ENCODE measurements at places on chromosomes 5 and 9.
A peak's percentile ranks its signal among the peaks of the same experiment; 100 is the strongest.

- DNase-seq, result no peak
These were observed 114.5 kb downstream of the BAAT start for GRCh38 chr9:101270302-101270701.

DNA sequence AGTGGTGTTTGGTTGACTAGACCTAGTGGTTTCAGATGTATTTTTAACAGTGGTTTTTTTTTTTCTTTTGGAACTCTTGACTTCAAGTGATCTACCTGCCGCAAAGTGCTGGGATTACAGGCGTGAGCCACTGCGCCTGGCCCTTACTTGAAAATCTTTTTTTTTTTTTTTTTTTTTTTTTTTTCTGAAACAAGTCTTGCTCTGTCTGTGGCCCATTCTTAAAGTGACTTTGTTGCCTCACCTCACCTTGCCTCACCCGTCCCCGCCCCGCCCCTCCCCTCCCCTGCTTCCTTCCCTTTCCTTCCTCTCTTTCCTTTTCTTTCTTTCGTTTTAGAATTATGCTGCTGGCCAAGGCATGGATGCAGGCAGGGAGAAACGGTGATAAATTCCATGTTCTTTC lies 26.0 kb downstream of the GPBP1 start:
- DNase-seq, result no peak

- no peak for DNase-seq
These were observed 171.8 kb downstream of the FSTL4 start for GRCh38 chr5:133440467-133441115.

DNA sequence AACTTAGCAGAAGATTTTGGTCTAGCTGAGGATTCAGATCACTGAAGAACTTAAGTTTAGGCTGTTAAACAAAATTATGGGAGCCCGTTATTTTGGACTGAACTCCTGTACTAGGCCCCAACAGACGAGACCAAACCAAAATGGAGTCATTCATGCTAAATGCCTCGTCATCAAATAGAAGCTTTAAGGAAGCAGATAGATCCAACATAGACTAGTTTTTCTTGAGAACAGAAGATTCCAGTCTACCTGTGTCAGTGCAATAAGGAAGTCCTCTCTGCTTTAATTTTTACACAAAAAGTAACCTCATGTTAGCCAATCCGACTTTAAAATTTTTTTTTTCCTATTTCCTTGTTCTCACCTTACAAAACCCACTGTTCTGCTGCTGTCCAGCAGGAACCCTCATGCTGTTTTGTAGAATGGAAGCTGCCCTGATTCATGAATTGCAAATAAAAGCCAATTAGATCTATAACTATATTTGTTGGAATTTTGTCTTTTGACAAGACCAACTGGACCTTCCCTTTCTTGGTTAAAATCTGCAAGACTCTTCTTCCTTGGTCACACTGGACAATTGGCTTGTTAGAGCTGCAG lies 29.0 kb upstream of the GOLM1 start:
- no peak for DNase-seq

GRCh38 chr9:115944166-115944948 lies 209.2 kb upstream of the PAPPA start:
- DNase-seq, result peak; percentile 100

DNA sequence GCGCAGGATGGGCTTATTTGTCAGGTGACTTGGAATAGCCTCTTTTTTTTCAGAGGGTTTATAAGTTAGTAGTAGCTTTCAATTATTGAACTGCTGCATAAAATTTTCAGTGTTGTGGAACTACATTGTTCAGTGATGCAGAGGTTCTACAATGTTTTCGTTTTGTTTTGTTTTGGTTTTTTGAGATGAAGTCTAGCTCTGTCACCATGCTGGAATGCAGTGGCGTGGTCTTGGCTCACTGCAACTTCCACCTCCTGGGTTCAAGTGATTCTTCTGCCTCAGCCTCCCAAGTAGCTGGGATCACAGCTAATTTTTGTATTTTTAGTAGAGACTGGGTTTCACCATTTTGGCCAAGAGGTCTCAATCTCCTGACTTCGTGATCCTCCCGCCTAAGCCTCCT lies 22.0 kb downstream of the NUP188 start:
- no peak for DNase-seq

DNA sequence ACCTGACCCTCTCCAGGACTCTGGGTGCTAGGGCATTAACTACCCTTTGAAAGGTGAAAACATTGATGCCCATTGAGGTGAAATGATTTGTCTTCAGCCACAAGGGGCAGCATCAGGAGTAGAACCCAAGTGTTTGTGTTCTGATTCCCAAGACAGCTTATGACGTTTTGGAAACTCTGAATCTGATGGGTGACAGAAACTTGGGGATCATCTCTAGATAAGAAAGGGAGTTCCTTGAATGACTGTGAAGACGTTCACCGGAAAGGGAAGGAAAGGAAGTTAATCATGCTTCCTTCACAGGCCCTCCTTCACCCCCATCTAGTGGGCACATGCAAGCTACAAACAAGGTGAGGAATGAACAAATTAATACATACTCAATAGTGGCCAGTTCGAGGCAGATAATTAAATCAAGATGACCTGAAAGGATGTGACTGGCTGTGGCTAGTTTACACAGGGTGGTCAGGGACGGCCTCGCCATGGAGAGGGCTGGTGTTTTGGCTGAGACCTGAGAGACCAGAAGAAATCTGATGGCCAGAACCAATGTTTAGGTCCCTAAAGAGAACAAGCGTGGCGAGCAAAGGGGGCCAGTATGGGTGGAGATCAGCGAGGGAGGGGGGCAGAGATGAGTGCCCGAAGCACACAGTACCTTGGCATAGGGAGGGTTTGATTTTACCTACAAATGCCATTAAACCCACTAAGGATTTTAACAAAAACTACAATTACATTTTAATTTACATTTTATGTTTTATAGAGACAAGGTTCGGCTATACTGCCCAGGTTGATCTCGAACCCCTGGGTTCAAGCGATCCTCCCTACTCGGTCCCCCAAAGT lies 937 bp upstream of the SLC26A2 start:
- peak; percentile 74 for DNase-seq

DNA sequence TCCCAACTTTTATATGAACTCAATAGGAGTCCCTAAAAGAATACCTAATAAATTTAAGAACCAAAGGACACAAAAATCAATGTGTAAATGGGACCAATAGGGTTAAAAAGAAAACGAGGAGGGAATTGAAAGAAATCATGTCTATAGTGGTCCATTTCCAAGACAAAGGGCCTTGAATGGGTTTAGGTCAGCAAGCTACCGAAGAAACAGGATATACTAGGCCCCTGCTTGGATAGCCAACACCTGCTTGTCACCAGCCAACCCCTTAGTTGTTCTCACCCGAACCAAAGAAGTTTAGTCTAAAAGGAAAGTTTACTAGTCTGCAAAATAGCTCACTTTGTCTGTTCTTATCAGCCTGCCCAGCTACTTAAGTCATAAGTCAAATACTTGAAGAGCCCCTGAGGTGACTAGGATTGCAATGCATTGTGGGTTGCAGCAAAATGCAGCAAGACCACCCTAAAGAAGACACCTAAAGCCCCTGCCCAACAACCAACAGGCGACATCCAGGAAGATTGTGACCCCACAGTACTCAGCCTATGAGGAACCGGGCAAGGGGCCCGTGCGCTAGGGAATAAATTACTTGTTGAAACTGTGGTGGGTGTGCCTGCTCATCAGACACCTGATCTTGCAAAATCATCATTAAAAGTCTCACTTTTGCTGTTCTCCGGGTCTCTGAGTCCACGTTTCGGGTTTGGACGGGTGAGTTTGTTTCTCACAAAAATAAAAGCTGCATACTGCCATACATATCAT lies 183.9 kb upstream of the PPP1R26 start:
- no peak for DNase-seq

DNA sequence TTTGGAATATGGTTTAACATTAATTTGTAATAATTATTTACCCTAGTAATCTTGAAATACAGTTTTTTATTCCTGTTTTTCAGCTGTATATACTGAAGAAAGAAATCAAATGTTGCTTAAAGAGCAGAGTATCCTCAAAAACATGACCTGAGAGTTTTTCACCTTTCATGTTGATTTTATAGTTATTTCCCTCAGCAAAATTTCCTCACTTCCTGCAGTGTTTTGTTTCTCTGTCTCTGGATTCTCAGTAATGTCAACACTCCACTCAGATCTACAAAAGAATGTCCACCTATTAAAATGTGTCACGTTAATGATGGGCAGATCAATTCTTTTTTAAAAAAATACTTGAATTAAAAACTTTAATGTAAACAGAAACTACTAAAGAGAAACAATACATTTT lies 398.3 kb downstream of the ANXA1 start:
- no peak for DNase-seq

GRCh38 chr5:167773668-167774301 lies 517.7 kb upstream of the WWC1 start:
- no peak for DNase-seq

- DNase-seq, result no peak
These were observed 69.6 kb upstream of the GGTA1 start for GRCh38 chr9:121569266-121569648.

DNA sequence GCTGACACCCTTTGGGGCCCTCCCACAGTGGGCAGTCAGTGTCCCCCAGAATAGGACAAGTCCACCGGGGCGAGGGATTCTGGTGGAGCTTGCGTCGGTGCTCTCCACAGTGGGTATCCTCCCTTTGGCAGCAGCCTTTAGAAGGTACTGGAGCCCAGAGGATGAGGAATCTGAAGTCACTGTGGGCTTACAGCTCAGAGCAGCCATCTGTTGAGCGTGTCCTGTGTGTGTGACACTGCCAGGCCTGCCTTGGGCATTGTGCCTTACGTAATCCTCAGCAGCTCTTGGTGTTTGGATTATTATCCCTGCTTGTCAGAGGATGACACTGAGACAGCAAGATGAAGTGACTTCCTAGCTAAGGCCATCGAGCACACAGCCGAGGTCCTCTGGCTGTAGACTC lies 12.6 kb downstream of the URM1 start:
- no peak for DNase-seq

GRCh38 chr9:129838707-129839259 lies 3.5 kb downstream of the USP20 start:
- DNase-seq, result peak; percentile 56

GRCh38 chr9:125066839-125067619 lies 76.3 kb downstream of the SCAI start:
- DNase-seq, result peak; percentile 64

DNA sequence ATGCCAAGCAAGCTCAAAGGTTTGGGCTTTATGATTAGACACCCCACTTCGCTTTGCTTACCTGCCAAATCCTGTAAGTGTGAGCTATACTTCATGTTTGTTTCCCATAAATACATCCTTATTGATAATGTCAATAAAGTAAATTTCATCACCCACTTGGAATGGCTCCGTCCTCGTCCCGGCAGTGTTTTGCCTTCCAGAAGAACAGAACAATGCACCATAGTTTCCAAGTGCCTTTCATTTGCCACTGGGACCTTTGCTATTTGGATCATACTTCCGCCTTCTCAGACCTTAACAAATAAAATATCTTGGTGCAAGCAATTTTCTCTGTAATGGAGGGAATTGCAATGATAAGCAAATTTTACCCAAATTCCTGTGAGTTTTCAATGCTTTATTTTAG lies 229.3 kb downstream of the PIK3R1 start:
- DNase-seq, result no peak

GRCh38 chr9:90858457-90858901 lies 56.9 kb downstream of the SYK start:
- DNase-seq, result no peak

DNA sequence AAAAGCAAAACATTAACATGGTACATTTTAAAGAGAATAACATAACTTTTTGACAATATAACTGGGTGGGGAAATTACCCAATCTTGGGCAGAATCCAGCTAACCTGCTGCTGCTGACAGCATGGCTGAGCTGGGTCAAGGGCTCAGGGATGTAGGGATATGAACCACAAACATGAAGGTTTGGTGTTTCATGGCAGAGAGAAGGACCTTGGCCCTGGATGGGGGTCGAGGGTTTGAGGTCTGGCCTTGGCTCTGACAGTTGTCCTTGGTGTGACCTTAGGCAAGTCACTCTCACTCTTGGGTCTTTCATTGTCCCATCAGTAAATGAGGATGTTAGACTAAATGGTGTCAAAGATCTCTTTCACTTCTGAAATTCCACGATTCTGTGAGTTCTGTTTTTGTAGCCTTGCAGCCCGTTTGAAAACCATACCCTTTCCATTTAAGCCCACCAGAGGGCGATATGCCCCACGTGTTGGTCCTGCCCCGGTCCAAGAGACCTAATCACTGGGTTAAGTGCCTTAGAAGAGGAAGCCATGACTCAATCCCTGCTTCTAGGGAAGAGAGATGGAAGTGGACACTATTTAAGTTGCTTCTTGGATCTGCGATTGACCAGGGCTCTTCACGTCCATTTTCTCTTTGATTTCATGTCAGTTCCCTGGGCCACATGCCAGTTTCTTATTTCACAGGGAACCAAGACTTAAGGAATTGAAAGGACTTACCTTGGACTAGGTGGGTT lies 56.8 kb upstream of the TEX48 start:
- DNase-seq, result peak; percentile 92

DNA sequence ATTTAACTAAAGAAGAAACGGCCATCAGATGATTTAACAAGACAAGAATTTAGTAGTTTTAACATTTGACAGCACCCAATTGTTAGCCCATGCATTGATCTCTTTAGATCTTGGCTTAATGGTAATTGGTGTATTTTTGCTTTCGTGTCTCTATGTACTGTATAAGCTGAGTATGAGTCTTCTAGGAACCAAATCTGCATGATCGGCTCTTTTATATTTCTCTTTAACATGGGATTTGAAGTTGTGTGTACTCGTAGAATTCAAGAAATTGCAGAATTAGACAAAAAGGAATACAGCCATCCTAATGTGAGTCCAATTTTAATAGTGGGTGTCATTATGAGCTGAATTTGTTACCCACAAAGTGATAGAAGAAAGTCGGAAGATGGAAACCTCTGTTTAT lies 438.9 kb upstream of the WWC1 start:
- DNase-seq, result no peak

GRCh38 chr9:114507726-114508125 lies 2.5 kb upstream of the WHRN start:
- DNase-seq, result peak; percentile 19

GRCh38 chr9:135575995-135576631 lies 14.6 kb downstream of the PAEP start:
- no peak for DNase-seq

DNA sequence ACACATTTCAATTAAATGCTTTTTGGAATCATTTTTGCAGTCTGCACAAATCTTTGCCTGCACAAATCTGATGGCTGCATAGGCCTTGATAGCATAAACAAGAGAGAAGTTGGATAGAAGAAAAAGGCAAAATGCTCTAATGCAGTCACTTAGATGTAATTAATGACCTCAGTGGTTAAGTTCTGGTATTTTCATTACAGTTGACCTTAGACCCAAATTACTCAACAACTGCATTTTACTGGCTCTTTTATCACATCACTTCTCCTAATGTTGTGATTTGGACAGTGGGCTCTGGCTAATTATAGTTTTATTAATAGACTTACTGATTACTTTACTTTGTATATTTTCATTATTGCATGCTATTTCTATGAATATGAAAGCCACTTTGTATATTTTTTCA lies 34.3 kb downstream of the NTRK2 start:
- no peak for DNase-seq

- no peak for DNase-seq
These were observed 449.5 kb downstream of the HINT1 start for GRCh38 chr5:130715541-130715940.

- no peak for DNase-seq
These were observed 127.2 kb downstream of the CTNND2 start for GRCh38 chr5:11777096-11777495.

- DNase-seq, result peak; percentile 64
These were observed 16.9 kb downstream of the IL5 start for GRCh38 chr5:132526290-132526973.
